GM04504 (cell line): ENCODE measurements at places on chromosomes 12 and 14.

- no peak for DNase-seq
Observed at GRCh38 chr14:51825926-51826325, 34.5 kb upstream of the GNG2 start.

DNA sequence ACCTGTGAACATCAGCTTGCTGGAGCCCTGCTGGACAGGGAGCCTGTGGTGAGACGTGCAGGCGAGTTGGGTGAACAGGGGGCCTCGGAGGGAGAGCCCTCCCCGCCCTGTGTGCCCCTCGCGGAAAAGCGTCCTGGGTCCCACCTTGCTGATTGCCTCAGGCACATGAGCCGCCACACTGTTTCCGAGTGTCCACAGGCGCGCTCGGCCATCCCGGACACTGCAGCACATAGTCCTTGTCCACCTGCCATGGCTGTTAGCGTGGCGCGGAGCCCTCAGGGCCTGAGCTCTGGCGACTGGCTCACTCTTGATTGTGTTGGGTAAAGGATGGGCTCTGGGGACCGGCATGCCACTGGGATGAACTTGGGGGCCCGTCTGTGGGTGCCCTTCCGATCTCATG lies 40.0 kb downstream of the PACS2 start:
- no peak for DNase-seq

DNA sequence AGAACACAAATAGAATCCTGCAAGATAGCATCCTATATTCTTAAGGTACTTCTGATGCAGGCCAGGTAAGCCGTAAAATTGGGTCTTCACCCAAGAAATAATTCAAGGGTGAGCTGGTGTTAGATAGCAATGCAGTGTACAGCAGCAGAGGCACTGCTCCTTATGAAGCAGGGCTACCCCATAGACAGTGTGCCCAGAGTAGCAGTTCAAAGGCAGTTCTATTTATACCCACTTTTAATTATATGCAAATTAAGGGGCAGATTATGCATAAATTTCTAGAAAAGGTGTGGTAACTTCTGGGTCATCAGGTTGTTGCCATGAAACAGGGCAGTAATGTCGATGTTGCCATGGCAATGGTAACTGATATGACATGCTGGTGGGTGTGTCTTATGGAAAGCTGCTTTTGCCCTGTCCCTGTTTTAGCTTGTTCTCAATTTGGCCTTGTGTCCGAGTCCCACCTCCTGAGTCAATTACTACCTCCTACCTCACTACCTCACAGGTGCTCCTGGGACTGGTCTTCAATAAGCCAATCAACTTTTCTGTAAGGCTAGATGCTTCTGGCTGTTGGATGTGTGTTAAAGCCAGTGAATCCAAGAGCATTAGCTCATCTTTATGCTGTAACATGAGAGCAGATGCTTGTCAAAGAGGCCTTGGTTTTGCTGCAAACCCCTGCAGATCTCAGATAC lies 61.0 kb downstream of the PPM1A start:
- DNase-seq = no peak

DNA sequence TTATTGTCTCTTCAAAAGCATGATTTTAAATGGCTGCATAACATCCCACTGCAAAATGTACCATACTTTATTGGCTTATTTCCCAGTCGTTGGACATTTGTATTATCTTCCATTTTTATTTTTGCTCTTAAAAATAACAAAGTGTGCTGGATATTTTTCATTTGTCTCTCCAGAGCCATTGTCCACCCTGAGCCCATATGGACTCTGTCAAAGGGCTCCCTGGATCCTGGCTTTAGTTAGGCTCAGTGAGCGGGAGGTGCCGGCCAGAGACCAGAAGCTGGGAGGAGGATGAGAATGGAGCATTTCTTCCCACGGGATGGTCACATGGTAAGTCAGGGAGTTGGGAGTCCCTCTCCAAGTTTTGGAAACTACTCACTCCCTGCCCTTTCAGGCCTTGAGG lies 296.9 kb downstream of the NUAK1 start:
- no peak for DNase-seq

DNA sequence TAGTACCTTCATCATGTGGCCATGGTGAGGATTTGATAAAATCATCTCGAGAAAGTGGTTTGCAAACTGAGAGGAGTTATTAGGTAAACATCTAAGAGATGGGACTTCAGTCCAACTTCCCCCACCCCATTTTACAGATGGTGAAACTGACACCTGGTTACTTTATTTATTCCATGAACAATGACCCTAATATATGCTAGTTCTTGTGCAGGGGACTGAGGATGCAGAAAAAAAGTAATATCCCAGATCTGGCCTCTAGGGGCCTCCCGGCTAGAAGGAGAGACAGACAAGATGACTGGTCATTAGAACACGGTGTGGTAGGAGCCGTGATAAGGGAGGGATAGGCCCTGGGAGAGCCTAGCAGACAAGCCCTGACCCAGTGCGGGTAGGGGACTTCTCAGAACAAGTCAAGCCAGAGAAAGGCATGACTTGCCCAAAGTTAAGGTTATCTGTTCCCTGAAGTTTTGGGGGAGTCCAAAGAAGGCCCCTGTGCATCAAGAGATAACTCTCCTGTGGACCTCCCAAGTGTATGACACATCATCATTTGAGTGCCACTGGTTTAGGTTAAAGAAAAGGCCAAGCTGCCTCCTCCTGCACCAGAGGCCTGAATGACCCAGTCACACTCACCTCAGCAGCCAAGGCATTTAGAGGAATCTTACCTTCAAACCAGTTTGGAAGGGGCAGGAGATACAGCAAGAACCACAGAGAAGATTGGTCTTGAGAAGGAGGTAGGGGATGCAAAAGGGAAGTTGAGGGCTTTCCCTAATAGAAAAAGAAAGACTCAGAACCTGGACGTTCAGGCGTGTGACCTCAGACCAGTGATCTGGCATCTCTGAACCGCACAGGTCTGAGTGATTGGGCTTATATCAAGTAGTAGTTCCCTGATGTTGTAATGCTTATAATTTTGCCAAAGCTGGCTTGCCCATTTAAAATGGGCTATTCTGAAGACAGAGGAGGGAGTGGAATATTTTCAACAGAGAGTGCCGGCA lies 1.6 kb downstream of the CMKLR1 start:
- no peak for DNase-seq

GRCh38 chr12:58584880-58585279 lies 335.4 kb downstream of the LRIG3 start:
- DNase-seq = no peak

DNA sequence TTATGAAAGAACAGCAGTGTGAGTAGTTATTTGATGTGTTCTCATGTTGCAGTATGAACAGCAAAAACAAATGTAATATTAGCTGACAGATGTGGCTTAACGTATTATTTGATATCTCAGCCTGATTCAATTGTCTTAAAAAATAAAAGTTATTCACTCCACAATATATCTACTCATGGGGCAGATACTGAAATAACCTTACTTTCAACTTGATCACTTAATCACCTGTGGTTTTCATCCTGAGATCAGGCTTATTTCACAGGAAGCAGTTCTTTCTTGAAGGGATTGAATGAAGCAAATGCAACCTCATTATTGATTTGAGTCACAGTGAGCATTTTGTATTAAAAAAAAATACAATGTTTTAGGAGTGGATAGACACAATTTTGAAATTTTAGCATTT lies 90.3 kb downstream of the AKAP6 start:
- DNase-seq = no peak

GRCh38 chr12:6759741-6760140 lies 6.4 kb upstream of the PTMS start:
- DNase-seq = no peak

DNA sequence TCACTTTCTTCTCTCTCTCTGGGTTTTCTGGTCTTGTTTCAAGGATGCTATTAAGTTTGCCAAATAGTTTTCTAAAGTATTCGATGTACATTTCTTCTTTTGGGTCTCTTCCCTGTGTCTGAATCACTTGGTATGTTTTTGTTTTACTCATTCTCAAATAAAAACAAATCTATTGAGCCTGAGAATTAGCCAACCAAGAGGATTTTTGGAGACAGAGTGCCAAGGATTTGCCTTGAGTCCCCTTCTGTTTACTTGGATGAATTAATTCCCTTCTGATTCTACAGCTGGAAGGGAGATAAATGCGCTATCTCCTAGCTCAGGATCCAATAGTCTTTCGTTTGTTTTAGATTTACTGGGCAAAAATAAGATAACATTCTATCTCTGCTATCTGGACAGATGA lies 255.5 kb downstream of the SYT10 start:
- DNase-seq = no peak

DNA sequence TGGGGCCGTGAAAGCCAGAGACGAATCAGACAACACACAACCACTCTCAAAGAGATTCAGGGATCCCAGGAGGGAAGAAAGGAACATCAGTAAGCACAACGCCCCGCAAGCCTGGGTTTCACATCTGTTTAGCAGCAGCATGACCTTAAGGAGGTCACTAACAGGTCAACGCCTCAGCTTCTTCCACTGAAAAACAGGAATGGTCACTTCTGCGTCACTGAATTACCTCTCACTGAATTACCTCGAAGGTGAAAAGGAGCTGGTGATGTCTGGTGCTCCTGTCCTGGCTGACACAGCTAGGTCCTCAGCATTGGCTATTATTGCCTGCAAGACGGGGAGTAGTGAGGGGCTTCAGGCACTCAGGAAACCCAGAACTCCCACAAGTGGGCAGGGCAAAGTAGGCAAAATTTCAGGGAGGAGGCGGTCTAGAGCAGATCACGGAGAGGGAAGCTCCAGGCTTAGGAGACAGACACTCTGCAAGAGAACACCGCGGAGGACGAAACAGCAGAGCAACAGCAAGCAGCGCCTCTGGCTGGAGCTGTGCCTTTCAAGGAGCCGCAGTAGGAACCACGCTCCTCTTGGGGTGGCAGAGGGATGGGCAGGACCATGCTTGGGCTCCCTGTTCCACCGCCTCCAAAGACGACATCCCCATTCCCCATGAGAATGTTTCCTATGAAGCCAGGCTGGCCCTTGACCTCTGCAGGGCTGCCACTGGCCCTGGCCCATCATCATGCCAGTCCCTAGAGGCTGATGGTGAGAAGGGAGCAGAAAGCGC lies 108.4 kb downstream of the SINHCAF start:
- DNase-seq = no peak

DNA sequence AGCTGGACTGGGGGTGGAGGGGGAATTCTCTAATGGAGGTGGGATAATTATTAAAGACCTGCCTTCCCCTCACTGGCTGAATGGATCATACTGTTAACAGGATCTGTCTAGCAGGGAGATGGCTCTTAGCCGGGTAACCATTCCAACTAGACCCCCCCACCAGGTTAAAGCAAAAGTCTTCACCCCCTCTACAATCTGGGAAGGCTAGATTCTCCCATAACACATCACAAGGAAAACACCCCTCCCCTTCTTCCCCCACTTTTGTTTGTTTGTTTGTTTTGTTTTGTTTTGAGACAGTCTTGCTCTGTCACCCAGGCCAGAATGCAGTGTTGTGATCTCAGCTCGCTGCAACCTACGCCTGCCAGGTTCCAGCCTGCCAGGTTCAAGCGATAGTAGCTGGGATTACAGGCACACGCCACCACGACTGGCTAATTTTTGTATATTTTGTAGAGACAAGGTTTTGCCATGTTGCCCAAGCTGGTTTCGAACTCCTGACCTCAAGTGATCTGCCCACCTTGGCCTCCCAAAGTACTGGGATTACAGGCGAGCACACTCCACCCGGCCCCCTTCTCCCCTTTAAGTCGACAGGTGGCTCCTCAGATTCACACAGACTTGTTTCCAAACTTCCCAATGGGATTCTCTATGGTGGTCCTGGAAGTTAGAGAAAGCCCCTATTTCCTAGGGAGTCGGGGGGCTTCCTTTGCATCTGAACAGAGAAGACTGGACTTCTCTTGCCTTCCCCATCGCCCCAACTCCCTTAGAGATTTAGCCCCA lies 3.5 kb upstream of the BAZ2A start:
- DNase-seq = no peak

DNA sequence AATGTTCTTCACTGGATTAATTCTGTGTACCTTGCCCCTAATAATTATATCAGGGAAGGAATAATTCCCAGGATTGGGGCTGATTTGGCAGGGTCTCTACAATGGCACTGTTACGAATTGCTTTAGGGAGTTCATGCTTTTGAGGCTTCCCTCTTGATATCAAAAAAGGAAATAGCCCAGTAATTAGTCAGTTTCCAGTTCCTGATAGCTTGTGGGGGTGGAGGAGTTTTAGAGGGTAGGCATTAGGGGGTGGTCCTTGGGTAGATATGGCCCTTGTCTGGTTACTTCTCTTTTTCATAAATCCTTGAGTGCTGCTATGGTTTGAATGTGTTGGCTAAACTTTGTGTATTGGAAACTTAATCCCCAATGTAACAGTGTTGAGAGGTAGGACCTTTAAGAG lies 6.1 kb upstream of the SRSF5 start:
- no peak for DNase-seq

DNA sequence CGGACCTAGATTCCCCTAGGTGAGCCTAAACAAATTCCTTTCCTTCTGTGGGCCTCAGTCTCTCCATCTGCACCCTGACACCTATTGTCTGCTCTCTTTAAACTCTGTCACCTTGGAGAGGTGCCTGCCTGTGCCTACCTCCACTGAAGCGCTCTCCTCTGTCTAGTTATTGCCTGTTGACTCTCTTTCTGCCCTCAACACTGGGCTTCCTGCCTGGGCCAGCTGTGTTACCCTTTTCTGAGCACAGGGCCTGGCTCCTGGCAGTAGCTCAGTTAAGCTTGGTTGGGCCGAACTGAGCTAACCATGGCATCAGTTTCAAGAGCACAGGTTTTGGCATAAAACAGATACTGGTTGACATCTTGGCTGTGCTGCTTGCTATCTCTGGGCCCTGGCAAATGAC lies 43.5 kb downstream of the PRMT8 start:
- DNase-seq = no peak

DNA sequence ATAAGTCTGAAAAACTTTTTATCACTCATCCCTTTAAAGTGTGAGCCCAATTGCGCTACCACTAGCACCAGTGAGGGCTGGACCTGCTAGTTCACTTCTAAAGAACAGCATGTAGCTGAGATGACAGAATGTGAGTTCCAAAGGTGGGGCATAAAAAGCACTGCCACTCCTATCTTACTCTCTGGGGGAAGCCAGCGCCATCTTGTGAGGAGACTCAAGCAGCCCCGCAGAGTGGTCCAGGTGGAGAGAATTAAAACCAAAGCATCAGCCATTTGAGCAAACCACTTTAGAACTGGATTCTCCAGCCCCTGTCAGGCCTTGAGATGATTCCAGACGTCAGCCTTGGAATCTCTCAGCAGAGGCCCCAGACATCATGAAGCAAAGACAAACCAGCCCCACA lies 39.9 kb downstream of the TMEM132D start:
- no peak for DNase-seq

- no peak for DNase-seq
Observed at GRCh38 chr12:119069147-119069642, 87.9 kb downstream of the SRRM4 start.

DNA sequence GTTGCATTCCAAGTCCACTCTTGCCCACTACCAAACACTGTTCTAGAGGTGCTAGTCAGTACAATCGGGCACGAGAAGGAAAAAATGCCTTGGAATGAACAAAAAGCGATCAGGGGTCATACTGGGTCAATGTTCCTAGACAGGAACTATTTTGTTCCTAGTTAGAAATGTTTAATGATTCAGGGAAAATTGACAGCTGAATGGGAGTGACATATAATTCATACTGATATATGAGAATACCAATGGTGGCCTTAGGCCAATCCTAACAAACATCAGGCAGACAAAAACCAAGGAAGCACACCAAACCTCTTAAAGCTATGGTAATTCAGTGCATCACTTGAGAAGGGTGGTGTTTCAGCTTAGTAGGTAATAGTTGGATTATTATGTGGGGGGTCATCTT lies 51.1 kb downstream of the ANAPC7 start:
- DNase-seq = no peak

- no peak for DNase-seq
Observed at GRCh38 chr12:55715169-55715764, 579 bp upstream of the BLOC1S1 start.

GRCh38 chr14:50062438-50063085 lies 53.8 kb downstream of the VCPKMT start:
- no peak for DNase-seq

GRCh38 chr12:13472690-13473089 lies 276.2 kb downstream of the EMP1 start:
- DNase-seq = no peak
